ENCODE measurements at places on chromosomes 11 and 22. TPM values are rescaled to one million over a fixed set of nuclear protein-coding genes. Genes with fewer than 3 reads are reported as not detected.
A peak's percentile ranks its signal among the peaks of the same experiment; 100 is the strongest.

Gene OR52E8
- polyA plus RNA-seq = not detected

DNA sequence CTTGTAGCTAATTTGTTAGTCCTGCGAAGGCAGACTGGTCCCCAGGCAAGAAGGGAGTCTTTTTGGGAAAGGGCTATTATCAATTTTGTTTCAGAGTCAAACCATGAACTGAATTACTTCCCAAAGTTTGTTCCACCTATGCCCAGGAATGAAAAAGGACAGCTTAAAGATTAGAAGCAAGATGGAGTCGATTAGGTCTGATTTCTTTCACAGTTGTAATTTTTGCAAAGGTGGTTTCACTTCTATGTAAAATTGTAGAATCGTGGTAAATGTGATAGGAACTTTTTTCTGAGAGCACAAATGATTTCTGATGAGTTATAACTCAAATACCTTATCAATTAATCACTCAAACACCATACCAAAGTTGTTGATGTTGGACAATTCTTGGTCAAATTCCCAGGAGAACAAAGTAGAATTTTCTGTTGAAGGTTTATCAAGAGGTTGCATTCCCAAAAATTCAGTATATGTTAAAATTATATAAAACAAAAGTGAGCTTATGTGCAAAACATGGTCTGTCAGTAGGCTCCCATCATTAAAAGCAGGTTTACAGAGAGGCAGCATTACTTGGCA, 2.9 kb upstream of the CTSC start:
- no peaks in the 10 kb centered on the region for H3K36me3 ChIP-seq
- DNase-seq = no peak
- H3K27me3 ChIP-seq = no peaks in the 10 kb centered on the region
- H3K4me1 ChIP-seq = peaks cover 1% of the 10 kb centered on the region

Gene RAPSN
- polyA plus RNA-seq = 0.08 TPM

Gene OR8B4
- not detected for polyA plus RNA-seq

Gene OR5M11
- polyA plus RNA-seq = not detected

DNA sequence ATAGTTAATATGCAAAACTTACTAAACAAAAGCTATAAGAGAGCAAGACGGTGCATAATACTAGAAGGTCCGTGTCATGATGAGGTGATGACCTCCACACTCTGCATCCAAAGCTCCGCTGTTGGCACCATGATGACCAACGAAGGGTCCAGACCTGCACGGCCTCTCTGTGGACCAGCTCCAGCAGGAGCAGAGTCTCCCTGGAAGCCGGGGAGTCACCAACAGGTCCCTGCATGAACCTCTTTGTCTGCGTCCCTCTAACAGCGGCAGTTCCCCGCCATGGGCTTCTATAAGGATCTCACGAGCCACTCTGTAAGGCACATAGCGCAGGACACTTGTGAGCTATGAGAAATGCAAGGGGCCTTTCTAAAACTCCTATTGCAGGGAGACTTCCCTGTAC, 517.3 kb downstream of the BRD1 start:
- no peaks in the 10 kb centered on the region for H3K36me3 ChIP-seq
- no peak for DNase-seq
- no peaks in the 10 kb centered on the region for H3K27me3 ChIP-seq
- no peak overlapping the region for H3K4me3 ChIP-seq
- H3K4me1 ChIP-seq = no peaks in the 10 kb centered on the region

Gene NDUFC2
- polyA plus RNA-seq = 77.2 TPM

- no peak for DNase-seq
- no peaks in the 10 kb centered on the region for H3K4me1 ChIP-seq
- no peaks in the 10 kb centered on the region for H3K36me3 ChIP-seq
- no peaks in the 10 kb centered on the region for H3K27me3 ChIP-seq
- H3K27ac ChIP-seq = no peak overlapping the region
- no peak overlapping the region for H3K4me3 ChIP-seq
Observed at GRCh38 chr11:91717169-91717568, 507.4 kb upstream of the FAT3 start.

GRCh38 chr11:10387206-10388083, 67.6 kb upstream of the AMPD3 start:
- DNase-seq = peak; percentile 79
- H3K36me3 ChIP-seq = no peaks in the 10 kb centered on the region
- no peaks in the 10 kb centered on the region for H3K27me3 ChIP-seq
- peaks cover 25% of the 10 kb centered on the region for H3K4me1 ChIP-seq

DNA sequence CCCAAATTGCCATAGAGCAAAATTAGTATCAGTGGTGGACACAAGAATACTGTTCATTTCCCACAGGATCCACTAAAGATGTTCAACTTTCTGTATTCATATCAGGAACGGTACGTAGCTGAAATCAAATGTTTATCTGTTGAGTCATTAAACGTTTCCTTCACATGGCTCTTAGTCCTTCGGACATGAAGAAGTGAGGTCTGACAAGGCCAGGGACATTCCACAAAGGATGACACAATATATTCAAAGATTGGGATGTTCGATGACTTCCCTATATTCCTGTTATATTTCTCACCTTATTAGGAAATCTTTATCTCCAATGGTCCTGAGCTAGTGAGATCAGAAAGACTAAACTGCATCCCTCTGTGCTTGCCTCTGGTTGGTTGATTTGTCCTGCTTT, 129.0 kb downstream of the ETS1 start:
- H3K4me3 ChIP-seq = no peak overlapping the region
- H3K36me3 ChIP-seq = no peaks in the 10 kb centered on the region
- no peak overlapping the region for H3K27ac ChIP-seq
- no peak for DNase-seq

DNA sequence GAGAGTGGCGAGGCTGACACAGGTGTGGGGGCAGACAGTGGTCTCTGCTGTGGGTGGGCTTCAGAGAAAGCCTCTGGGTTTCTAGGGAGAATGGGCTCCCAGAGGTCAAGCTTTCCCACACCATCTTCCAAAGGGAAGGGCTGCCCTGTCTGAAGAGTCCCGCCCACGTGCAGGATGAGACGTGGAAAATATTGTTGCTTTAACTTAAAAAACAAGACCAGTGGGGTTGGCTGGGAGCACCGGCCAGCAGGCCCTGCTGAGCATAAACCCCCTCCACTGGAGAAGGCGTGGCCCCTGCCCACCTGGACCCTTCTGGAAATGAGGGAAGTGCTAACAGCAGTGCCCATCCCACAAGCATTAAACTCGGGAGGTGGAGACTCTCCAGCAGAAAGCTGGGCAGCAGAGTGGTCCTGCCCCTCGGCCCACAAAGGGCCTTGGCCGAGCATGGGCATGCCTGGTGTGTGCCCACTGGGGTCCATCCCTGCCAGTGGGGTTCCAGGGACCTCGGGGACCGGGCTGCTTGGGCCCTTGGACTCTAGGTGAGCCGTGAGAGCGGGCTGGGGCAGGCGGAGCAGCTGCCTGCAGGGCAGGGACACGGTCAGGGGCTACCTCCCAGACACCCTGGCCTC, 15.4 kb downstream of the SELENOO start:
- H3K36me3 ChIP-seq = no peaks in the 10 kb centered on the region
- no peak for DNase-seq
- H3K4me1 ChIP-seq = peaks cover 4% of the 10 kb centered on the region

Measured in ovary (tissue), 10 donors.